ENCODE measurements at places on chromosomes 5 and 9. TPM values are rescaled to one million over a fixed set of nuclear protein-coding genes. Genes with fewer than 3 reads are reported as not detected.

Gene PLEKHG4B
- total RNA-seq = 0.02 TPM

Gene LRRC19
- total RNA-seq = not detected

Gene CAMK2A
- not detected for total RNA-seq

Gene ABCA1
- 0.89 TPM for total RNA-seq

Gene SLC6A18
- total RNA-seq = not detected

Gene TIGD6
- total RNA-seq = 2.1 TPM

Gene LRRTM2
- total RNA-seq = not detected

Gene WWC1
- 52.6 TPM for total RNA-seq

Gene ARRDC3
- 41.5 TPM for total RNA-seq

Gene TGFBR1
- total RNA-seq = 26.6 TPM

Gene SLC25A2
- total RNA-seq = 0.42 TPM

Gene FGFR4
- total RNA-seq = 78.1 TPM

Gene PCDHB4
- total RNA-seq = not detected

Gene PCDHB6
- not detected for total RNA-seq

DNA sequence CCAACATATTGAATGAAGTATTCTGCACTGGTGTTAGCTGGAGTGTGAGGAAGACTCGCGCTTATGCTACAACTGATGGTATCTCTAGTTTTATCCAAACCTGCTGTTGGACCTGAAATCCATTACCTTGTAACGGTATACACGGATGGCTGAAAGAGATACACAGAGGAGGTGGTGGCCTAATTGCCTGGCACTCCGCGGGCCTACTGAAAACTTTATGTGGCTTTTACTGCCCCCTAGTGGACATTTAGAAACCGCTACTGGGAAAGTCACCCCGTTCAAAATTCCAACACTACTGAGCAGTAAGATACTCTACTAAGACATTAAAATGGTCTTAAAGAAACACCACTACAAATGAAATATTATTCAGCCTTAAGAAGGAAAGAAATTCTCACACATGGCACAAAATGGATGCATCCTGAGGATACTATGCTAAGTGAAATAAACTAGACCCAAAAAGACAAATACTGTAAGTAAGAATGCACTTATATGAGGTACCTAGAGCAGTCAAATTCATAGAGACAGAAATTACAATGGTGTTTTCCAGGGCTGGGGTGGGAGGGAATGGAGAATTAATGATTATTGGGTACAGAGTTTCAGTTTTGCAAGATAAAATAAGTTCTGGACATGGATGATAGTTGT is 100.4 kb downstream of the TTLL11 start:
- peak; percentile 69 for DNase-seq

DNA sequence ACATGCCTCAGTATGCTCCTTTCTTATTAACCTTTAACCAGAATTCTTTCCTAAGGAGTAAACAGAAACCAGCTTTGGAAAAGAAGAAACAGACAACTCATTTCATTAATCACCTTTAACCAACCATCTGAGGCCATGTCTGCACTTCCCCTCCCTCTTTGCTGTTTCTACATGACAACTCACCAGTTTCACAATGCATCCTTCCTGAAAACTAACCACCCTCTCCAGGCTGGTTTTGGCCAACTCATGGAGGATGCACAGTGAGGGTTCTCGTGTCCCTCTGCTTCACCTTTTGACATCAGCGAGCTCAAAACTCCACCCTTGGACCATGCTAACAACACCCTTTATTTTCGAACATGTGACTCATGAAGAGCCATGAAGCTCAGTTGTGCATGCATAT is 244.1 kb downstream of the ELAVL2 start:
- no peak for DNase-seq

GRCh38 chr5:173866243-173866857 is 21.8 kb upstream of the CPEB4 start:
- no peak for DNase-seq

- no peak for DNase-seq
Observed at GRCh38 chr5:180673371-180674089, 24.1 kb upstream of the FLT4 start.

GRCh38 chr9:76092572-76092971 is 202.1 kb downstream of the PCSK5 start:
- DNase-seq = no peak

- DNase-seq = no peak
Observed at GRCh38 chr9:128304136-128304970, 17.9 kb downstream of the TRUB2 start.

DNA sequence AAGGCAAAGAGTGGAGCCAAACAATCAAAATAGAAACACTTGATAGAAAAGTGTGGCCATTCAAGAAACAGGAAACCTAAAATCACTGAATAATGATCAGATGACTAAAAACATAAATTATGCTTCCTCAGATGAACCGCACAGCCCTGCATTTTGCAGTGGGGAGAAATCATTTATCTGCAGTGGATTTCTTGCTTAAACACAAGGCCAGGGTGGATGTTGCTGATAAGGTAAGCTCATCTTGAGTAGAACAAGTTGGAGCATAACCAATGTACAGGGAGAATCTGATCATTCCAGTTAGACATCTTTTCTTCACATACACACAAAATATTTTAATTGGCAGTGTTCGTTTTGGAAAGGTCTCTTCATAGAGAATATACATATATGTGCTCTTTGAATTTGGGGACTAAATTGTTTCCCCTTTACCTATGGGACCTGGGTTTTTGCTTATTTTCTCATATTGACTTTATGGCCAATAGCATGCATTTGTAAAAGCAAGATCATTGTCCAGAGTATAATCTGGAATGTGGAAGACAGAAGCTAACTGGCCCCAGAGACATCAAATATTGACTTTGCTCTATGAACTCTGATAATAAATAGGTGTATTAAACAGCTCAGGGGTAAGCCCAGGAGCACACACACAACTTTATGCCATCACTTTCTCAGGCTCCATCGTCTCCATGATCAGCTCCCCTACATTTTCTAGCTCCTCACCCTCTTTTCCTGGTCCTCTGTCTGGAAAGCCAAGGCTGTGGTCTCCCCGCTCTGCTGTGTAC is 9.1 kb downstream of the ANKDD1B start:
- DNase-seq = no peak

GRCh38 chr5:40080191-40080590 is 599.5 kb upstream of the PTGER4 start:
- DNase-seq = no peak

- no peak for DNase-seq
Observed at GRCh38 chr5:51082741-51083140, 300.5 kb upstream of the ISL1 start.

DNA sequence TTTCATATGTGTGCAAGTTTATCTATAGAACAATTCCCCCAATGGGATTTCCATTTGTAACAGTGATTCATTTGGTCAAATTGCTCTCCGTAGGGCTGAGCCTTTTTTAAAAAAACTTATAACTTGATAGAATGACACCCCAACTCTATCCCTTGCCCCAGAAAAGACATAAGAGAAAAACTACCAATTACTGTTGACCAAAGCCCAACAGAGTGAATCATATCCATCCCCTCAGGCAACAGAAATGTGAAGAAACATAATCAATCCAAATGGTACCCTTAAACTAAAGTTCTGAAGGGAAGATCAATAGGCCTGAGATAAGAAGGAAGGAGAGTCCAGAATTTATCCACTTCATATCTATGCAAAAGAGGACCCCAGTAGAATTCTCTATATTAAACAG is 17.8 kb downstream of the TICAM2 start:
- DNase-seq = no peak

- DNase-seq = no peak
Observed at GRCh38 chr5:117082977-117083376, 508.4 kb upstream of the SEMA6A start.

DNA sequence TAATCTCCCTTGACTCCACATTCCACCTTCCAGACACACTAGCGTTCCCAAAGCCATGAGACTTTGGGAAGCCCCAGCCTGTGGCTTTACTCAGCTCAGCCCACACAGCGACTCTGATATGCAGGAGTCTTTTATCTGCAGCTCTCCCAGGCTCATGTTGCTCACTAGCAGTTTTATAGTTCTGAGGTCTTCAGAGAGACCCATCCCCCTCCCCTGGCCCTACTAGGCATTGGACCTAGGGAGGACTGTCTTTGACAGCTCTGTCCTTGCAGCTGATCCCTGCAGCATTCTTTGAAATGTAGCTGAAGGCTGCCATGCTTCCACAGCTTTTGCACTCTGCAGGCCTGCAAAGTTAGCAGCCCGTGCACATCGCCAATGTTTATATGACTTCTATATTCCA is 19.9 kb upstream of the CYLC2 start:
- no peak for DNase-seq

DNA sequence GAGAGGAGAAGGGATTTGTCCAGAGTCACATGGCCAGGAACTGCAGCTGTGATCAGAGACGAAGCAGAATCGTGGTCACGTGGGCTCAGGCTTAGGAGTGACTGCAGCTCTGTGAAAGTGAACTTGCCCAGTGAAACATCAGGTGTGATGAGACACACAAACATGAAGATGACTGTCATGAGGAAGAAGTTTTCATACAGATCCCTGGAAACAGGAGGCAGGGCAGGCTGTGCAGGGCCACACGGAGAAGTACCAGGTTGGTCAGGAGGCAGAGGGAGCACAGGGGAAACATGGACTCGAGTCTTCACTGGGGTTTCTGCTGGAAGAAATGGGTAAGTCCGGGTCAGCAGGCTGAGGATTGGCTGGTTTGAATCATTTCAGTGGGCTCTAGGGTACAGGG is 64.1 kb downstream of the BARX1 start:
- DNase-seq = no peak

DNA sequence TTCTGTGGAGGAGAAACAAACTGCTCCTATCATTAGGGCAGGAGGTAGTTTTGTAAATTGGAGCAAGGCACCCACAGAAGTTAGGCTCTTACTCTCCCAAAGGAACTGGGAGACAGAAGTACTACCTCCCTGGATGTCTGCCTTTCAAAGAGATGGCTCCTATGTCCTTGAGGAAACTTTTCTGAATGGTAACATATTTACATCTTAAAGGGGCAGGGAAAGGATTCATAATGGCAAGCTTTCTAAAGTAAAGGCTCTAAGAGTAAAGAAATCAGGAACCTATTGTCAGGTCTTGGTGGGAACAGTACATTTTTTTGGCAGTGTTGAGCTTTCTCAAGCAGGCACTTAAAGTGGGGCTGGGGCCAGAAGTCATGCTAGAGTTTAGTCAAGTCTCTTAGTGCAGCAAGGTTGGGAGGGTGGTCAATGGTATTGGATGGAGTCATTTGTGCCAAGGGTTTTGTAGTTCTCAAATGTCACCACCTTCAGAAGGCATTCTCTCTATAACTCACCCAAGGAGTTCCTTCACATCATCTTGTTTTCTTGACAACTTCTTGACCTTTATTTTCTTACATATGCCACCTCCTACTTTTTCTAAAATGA is 26.3 kb upstream of the NDFIP1 start:
- DNase-seq = no peak

DNA sequence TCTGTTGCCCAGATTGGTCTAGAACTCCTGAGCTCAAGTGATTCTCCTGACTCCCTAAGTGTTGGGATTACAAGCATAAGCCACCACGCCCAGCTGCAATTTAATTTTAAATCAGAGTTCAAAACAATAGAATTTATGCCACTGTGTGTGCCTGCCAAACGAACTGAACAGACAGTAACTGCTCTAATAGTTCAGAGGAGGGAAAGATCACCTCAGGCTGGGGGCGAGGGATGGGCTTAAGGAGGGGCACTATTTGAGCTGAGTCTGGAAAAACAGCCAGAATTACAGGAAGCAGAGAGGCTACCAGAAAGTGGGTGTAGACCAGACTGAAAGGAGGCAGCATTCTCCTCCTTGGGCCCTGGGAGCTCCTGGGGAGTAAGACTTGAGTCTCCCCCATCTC is 12.2 kb downstream of the NOL6 start:
- DNase-seq = no peak

DNA sequence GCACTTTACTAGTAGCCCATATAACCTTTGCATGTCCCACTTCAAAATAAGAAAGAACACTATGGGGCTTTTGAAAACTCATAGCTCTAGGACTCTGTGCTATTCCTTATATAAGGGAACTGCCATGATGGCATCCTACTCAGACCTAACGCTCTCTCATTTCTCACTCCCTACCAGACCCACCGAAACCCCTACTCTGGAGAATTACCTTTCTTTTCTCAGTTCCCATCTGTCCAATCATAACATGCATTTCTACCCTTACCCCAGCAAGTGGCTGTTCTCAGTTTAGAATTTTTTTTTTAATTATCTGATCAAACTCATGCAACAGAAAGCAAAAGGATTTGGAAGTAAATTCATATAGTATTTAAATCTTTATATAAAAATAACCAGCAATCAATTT is 27.3 kb downstream of the CARNMT1 start:
- DNase-seq = no peak

GRCh38 chr9:76004526-76004925 is 114.1 kb downstream of the PCSK5 start:
- no peak for DNase-seq

- no peak for DNase-seq
Observed at GRCh38 chr9:21828853-21829410, 26.5 kb downstream of the MTAP start.

DNA sequence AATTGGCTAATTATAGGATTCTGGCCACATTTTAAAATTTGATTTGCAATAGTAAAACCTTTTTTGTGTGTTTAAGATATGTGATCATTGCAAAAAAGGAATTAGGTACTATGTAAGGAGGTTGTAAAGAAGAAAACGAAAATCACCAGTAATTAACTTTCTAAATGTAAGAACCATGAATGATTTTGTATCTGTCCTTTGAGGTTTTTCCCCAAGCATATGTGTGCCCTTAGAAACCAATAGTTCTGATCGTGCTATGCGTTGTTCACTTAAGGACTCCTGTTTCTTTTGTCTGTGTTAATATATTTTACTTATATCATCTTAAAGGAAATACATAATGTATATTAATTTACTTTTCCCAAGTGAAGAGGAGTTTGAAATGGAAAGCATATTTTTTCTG is 410.2 kb downstream of the PSAT1 start:
- no peak for DNase-seq

GRCh38 chr9:95584176-95584575 is 67.4 kb upstream of the PTCH1 start:
- DNase-seq = no peak

DNA sequence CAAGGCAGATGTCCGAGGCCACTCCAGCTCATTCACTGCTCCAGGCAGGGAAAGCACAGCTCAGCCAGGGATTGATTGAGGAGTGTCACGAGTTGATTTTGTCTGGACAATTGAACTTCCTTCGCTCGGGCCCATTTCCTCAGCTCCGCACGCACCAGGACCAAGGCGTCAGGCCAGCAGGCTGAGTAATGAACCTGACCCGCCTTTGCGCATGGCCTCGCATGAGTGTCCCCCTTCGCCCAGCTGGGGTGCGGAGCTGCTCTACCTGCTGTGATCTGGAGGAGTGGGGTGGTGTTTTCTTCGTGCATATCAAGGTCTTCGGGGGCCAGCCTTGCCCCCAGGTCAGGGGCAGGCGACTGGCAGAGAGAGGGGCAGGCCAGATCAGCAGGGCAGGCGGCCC is 44.0 kb downstream of the VAV2 start:
- DNase-seq = no peak

DNA sequence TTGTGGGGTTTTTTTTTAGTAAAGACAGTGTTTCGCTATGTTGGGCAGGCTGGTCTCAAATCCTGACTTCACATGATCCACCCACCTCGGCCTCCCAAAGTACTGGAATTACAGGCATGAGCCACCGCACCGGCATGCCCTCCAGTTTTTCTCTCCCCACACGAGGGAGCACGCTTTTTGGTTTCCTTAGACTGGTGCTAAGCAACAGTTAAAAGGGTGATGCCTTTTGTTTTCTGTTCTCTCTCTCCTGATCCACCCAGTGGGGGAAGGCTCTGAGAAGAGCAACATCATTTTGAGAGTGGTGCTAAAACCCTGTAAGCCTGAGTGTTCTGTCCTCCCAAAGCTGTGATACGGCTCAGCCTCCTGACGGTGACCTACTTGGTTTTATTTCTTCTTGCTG is 146.6 kb downstream of the MAN2A1 start:
- DNase-seq = no peak

Measured in HCT116 (cell line).